ENCODE measurements at places on chromosomes 7 and 10.

DNA sequence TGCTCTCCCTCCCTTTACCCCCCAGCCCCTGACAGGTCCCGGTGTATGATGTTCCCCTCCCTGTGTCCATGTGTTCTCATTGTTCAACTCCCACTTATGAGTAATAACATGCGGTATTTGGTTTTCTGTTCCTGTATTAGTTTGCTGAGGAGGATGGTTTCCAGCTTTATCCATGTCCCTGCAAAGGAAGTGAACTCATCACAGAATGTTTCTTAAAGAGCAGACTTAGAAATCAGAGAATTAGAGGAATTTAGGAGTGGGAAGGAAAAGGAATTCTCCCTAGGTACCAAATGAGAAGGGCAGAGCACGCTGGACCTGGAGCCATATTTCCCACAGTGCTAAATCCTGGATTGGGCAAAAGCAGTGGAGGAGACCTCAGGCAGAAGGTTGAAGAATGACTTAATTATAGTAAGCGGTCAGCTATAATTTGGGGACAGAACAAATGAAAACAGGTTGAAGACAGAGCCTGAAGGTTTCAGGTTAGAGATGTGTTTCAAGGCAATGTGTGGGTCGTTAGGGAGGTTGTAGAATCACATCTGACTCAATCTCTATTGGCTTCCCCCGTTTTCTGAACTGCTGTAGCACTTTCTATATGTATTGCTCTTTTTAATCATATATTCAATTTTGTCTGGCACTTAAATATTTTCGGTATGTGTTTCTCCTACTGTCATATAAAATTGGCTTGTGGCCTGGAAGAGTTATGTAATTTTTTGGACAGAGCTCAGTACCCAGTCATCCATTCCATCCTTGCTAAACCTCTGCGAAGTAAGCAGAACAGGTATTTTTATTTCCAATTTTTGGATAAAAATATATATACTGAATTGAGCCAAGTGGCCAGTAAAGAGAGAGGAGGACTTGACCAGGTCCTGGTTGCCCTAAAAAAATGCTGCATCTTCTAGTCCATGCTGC is 210.5 kb upstream of the KLF6 start:
- no peak for DNase-seq

- DNase-seq = no peak
These were observed 76.1 kb upstream of the DUSP5 start for GRCh38 chr10:110421512-110422138.

DNA sequence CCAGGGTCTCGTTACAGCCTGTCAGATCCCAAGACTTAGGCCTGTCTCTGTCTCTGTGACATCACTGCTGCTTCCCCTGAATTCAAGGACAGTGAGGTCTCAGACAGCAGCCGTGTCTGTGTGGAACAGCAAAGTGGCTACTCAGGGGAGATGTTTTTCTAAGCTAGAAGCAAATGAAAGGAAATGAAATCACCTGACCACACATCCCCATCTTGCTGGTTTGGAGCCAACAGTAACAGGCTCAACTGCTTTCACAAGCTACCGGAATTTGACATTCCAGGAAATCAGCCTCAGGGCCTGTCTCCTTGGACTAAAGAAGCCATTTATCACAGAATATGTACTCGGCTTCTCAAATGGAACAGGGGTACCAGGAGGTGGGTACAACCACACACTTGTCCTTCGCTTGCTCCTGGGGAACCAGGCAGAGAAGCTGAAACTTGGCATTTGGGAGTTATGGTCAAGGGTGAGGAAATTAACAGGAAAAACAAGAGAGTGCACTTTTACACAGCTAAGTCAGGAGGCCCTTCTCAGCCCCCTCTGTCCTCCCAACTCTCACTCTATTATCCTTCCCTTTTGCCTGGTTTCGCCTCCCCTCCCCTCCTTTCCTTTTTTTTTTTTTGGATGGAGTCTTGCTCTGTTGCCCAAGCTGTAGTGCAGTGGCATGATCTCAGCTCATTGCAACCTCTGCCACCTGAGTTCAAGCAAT is 73.2 kb downstream of the SPDYE5 start:
- DNase-seq = peak; percentile 84

DNA sequence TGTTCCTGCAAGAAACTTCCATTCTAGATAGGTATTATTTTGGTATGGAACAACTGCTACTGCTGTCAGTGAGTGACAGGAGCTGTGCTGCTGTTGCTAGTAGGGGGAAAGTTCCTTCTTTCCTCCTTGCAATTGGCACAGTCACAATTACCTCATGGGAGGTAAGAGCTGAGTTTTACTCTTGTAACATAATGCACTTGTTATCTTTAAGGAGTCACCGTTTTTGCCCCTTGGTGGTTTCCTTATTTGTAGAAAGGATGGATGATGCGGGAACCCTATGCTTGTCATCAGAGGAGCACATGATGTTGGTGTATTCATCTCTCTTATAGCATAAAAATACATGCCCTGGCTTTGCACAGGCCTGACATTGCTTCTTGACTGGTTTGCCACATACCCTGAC is 234.7 kb upstream of the NPY start:
- DNase-seq = no peak

- DNase-seq = no peak
These were observed 764.4 kb downstream of the LRMDA start for GRCh38 chr10:76195654-76196390.

- no peak for DNase-seq
These were observed 236.3 kb downstream of the SDK1 start for GRCh38 chr7:3537210-3537875.

- DNase-seq = no peak
These were observed 274.9 kb downstream of the SDK1 start for GRCh38 chr7:3575753-3576531.

DNA sequence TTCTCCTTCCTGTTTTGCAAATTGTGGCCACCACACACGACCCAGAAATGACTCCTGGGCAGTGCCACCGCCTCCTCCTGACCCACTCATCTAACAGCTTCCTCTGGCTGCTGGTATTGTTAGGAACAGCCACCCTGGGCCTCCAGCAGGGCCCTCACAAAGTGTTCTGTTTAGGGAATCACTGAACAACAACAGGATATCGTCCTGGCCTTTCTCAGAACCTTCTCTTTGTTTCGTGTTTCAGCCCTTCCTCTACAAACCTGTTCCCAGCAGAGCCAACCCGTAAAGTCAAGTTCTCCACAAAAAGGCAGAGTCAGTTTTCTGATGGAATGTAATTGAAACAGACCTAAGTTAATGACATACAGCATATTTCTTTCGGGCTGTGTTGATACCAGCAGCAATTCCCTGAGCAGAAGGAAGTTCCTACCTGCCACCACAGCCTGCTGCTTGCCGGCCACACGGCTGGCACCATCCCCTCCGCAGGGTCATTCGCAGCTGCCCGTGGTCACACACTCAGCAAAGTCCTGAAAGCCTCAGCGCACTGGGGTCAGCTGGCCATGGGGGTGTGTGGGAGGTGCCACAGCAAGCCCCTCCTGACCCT is 91.7 kb upstream of the PITRM1 start:
- no peak for DNase-seq

DNA sequence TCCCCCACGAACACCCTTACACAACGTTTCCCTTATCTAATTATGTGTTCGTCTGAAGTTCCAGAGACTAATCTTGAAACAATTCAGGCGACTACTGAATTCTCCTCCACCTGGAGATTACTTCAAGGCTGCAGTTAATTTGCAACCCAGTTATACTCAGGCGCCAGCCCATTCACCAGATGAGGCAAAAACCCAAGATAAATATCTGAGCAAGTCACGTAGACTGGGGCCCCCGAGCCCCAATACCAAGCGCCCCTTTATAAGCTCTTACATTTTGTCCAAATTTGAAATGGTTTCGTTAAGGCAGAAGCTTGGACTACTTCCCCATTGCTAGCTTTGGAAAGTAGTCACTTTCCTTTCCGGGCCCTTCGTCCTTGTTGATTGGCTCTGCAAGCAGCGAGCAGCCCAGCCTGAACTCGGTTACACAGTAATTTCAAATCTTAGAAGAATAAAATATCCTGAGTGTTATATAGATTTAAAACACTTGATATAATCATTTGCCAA is 1.2 kb downstream of the TPK1 start:
- peak; percentile 65 for DNase-seq

- DNase-seq = no peak
These were observed 20.5 kb upstream of the ANLN start for GRCh38 chr7:36369171-36369570.

DNA sequence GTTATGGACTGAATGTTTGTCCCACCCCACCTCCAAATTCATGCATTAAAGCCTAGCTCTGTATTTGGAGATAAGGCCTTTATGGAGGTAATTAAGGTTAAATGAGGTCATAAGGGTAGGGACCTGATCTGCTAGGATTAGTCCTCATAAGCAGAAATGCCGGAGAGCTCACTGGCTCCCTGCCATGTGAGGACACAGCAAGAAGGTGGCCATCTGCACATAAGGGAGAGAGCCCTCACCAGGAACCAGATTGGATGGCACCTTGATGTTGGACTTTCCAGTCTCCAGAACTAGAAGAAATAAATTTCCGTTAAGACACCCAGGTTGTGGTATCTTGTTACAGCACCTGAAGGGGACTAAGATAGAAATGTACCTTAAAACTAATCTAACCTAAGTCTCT is 816.1 kb upstream of the C7orf33 start:
- no peak for DNase-seq

GRCh38 chr7:39249635-39250152 is 272.0 kb downstream of the POU6F2 start:
- no peak for DNase-seq

GRCh38 chr10:28587970-28588290 is 55.0 kb downstream of the WAC start:
- DNase-seq = no peak

- DNase-seq = no peak
These were observed 120.6 kb downstream of the BAMBI start for GRCh38 chr10:28797904-28798371.

DNA sequence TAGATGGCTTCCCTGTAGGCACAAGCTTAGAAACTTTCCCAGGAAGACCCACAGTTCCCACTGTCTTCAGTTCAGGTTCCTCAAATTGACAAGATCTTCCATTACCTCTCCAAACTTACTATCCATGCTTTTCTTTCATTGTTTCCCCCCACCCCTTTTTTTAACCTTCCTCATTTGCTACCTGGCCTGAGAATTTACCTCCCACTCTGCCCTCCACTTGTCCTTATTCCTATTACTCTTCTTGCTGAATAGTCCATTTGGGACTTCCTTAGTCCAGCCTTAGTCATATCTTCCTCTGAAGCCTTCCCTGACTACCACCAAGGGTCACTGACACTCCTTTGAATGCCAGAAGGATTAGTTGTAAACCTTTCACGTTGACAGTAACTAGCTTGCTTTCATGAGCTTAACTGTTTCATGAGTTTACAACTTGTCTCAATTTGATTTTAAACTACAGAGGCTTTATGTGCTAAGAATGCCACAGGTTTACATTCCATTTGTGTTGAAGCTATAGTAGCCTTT is 1.2 kb upstream of the CALU start:
- no peak for DNase-seq

- no peak for DNase-seq
These were observed 197.5 kb downstream of the ELFN1 start for GRCh38 chr7:1867370-1868260.

DNA sequence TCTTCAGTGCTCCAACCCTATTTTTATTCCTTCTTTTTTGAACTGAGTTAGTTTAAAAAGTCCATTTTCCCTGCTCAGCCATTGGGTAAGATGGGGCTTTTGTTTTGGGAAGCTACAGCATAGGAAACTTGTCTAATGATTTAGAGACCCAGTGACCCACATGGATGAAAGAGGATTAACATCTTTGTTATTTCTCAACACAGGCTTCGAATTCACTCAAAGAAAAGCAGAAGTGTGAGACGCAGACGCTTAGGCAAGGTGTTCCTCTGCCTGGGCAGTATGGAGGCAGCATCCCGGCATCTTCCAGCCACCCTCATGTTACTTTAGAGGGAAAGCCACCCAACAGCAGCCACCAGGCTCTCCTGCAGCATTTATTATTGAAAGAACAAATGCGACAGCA is 152.0 kb downstream of the HDAC9 start:
- DNase-seq = no peak

DNA sequence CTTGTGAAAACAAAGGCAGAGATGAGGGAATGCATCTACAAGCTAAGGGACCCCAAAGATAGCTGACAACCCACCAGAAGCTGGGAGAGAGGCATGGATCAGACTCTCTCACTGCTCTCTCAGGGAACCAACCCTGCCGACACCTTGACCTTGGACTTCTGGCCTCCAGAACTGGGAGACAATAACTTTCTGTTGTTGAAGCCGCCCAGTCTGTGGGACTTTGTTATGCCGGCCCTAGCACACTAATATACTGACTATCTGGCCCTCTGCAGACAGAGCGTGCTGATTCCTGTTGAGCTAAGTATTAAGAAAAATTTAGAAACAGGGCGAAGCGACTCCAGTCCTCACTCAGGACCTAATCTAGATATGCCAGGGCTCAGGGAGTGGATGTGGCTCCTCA is 144.3 kb upstream of the TCF7L2 start:
- no peak for DNase-seq

GRCh38 chr10:11009471-11010308 is 8.0 kb upstream of the CELF2 start:
- DNase-seq = no peak
